ENCODE measurements at places on chromosomes 2 and 18.

DNA sequence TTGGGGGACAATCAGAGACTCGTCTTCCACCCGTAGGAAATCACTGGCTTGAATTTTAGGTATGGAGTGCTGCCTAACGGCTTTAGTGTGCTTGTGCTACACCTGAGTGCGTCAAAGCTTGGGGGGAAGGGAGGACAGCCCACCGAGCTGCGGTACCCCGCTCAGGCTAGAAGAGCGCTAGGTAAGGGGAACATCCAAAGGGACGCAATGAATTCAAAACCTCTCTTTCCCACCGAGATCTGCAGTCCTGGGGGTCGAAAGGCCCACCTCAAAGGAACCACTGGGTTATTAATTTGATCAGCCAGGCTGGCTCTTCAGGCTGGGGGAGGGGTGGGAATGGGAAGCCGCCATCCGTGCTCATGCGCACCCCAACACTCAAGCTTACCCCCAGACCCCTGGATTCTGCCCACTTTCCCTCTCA lies 2.7 kb downstream of the EPHA4 start:
- no peak for DNase-seq

DNA sequence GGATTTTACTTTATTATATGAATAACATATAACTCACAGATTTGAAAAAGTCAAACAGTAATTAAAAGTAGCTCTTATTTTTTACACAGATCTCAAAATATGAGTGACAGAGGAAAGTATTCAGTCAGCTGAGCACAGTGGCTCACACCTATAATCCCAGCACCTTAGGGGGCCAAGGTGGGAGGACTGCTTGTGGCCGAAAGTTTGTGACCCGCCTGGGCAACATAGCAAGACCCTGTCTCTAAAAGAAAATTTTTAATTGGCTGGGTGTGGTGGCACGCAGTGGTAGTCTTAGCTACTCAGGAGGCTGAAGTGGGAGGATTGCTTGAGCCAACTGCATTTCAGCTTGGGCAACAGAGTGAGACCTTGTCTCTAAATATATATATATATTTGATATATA lies 19.2 kb upstream of the UGP2 start:
- no peak for DNase-seq

- DNase-seq: no peak
These were observed 20.1 kb upstream of the YES1 start for GRCh38 chr18:832085-832681.

GRCh38 chr18:21270453-21270852 lies 28.4 kb downstream of the GREB1L start:
- no peak for DNase-seq

Data from stimulated activated CD4-positive, alpha-beta T cell treated with anti-CD3 and anti-CD28 coated beads, Interleukin-15, amount 100 ng/mL, for 1 hour (primary cell).